ENCODE measurements at places on chromosomes 5 and 9. TPM values are rescaled to one million over a fixed set of nuclear protein-coding genes. Genes with fewer than 3 reads are reported as not detected.

DNA sequence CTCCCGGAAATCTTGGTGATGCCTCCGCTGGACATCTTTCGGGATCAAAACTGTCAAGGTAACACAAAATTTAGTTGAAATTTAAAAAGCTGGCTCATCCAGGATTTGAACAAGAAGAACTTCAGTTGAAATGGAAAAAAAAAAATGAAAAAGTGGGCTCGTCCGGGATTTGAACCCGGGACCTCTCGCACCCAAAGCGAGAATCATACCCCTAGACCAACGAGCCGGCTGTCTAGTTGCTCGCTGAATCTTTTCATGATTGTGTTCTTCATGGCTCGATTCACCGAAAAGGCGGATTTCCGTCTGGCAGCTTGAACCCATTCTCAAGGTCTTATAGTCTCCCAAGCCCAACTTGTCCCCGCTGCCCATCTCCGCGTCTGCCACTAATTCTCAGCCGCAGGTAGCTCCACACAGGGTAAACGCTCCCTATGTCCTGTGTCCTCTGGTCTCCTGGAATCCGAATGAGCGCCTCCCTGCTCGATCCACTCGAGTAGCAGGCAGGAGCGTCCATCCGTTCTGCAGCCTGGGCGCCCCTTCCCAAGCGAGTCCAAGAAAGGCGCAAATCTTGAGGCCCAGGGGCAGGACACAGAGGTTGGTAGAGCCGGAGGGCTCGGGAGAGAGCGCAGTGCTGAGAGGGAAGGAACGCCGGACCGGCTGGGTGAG is 16.2 kb downstream of the TRIM7 start:
- peak; percentile 92 for DNase-seq

GRCh38 chr9:12464400-12464799 is 228.8 kb upstream of the TYRP1 start:
- no peak for DNase-seq

- no peak for DNase-seq
These were observed 40.2 kb downstream of the SUB1 start for GRCh38 chr5:32625547-32625946.

DNA sequence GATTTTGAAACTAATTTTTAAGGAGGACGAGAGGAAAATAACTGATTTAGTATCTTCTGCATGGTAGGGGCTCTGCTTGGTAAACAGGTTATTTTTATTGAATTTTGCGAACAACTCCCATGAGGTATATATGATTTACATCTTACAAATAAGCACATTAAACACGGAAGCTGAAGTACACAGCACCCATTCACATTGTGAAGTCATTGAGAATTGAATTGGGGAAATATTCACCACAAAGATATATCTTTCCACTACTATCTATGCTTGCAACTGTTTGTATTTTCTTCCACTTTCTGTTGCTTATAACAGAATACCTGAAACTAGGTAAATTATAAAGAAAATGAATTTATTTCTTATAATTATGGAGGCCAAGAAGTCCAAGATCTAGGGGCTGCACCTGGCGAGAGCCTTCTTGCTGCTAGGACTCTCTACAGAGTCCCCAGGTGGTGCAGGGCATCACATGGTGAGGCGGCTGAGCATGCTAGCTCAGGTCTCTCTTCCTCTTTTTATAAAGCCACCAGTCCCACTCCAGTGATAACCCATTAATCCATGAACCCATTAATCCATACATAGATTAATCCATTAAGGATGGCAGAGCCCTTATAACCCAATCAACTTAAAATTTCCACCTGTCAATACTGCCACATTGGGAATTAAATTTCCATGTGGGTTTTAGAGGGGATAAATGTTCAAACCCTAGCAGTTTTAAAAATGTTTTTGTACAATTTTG is 79.0 kb upstream of the ZNF608 start:
- no peak for DNase-seq

DNA sequence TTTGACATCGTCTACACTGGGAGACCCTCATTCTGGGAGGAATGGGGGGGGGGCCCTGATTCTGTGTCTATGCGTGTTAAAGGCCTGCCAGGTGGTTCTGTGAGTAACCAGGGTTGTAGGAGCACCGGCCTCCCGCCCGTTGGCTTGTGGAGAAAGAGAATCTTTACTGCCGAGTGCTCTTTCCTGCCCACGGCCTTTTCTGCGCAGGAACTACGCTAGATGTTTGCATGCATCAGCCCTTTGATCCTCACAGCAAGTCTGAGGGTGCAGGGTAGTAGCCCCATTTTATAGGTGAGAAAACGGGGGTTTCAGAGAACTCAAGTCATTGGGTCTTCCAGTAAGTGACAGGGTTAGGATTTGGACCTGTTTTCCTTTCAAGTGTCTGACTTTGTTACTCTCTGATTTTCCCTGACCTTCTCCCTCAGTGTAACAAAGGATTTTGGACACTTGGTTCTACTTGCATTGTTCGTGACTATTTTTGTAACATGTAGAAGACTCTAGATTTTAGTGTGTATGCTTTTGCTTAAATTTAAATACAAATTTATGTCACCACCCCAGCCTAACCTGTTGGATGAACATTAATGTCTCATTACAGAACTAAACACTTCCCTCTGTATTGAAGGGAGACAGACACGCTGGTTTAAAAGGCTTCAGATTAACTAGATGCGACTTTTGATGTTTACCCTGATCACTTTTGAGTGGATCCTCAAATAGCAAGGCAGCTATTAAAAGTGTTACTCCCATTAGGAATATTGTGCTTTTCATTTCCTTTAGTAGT is 22.0 kb downstream of the MAST4 start:
- no peak for DNase-seq

- DNase-seq: no peak
These were observed 77.1 kb upstream of the RETREG1 start for GRCh38 chr5:16693879-16694278.

DNA sequence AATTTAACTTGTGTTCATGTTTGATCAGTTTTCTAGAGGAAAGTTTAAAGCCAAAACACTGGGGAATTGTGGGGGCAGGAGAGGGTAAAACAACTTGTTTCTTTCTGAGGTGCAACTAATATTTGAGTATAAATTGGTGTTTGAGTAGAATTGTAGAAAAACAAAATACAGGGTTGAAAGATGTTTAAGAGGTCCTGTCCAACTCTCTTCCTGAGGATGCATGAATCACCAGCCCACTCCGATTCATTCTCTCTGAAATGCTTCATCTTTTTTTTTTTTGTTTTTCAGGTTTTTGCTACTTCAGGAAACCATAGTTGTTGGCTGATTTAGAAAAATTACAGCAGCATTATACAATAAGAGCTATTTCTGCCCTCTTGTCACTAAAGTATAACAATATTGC is 42.4 kb upstream of the TMC1 start:
- DNase-seq: no peak

- peak; percentile 30 for DNase-seq
These were observed 117.5 kb downstream of the ADAMTS2 start for GRCh38 chr5:179227580-179228311.

GRCh38 chr5:89452081-89452480 is 569.1 kb upstream of the MEF2C start:
- no peak for DNase-seq

DNA sequence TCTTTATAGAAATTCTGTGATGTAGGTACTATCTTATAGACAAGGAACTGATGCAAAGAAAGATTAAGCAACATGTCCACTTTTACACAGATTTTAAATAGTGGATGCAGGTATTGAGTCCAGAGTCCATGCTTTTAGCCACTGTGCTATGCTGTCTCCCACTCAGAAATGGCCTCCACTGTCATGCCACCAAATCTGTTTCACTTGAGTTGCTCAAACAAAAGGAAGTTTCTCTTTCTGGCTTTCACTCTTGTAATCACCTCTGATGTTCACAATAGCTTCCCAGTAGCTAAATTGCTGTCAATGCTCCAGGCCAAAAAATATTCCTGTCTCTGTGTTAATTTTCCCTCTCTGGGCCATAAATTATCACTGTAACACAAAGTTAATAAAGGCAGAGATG is 77.0 kb upstream of the RASA1 start:
- no peak for DNase-seq

DNA sequence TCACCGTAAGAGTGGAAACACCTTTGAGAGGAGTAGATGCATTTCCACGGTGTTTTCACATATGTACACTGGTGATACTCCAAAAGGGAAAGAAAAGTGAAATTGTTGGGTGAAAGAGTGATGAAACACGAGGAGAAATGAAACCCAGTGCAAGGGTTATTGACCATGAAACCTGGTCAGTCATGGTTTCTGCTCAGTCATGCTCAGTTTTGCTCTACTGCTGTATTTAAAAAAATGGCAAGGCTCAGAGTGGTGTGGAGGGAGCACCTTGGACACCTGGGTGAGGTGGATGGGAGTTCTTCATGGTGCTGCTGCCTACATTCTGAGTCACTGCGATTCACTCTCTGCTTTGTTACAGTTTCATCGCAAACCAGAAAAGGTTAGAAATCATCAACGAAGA is 32.3 kb downstream of the NTRK2 start:
- DNase-seq: no peak

- DNase-seq: no peak
These were observed 108.8 kb downstream of the HMHB1 start for GRCh38 chr5:143920772-143921171.

DNA sequence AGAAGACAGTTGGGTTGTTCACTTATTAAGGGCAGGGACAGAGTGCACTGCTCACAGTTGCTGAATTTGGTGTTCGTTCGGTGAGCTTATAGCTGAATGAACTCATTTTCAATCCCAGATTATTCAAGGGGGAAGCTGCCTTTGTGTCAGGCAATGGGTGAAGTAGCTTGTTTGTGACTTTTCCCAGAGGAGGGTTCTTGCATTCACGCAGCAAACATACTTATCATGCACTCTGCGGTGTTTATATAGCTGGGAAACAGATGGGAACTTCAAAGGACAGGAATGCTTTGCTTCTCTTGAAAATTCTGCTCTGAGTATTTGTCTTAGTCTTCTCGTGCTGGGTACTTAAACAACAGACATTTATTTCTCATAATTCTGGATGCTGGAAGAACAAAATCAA is 64.7 kb upstream of the ABCA1 start:
- peak; percentile 29 for DNase-seq

GRCh38 chr5:10726913-10727517 is 34.0 kb downstream of the DAP start:
- DNase-seq: no peak

DNA sequence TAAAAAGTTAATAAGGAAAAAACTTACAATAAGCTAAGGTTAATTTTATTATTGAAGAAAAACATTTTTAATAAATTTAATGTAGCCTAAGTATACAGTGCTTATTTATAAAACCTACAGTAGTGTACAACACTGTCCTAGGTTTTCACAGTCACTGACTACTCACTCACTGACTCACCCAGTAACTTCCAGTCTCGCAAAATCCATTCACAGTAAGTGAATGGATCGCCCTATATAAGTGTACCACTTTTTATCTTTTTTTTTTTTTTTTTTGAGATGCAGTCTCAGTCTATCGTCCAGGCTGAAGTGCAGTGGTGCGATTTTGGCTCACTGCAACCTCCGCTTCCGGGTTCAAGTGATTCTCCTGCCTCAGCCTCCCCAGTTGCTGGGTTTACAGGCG is 47.7 kb downstream of the FNIP1 start:
- no peak for DNase-seq

DNA sequence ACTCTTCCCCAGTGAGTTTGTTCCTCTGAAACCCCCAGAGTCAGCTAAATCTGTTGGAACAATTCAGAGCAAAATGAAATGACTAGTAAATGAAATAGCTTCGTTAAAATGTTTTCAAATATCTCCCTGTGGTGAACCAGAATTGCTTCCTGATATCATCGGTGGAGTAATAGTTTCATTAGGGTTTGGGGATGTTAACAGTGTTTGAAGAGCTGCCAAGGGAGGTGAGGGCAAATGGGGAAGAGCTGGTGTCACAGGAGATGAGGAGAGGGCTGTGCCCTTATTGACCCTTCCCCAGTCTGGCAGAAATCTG is 4.3 kb upstream of the C7 start:
- no peak for DNase-seq

DNA sequence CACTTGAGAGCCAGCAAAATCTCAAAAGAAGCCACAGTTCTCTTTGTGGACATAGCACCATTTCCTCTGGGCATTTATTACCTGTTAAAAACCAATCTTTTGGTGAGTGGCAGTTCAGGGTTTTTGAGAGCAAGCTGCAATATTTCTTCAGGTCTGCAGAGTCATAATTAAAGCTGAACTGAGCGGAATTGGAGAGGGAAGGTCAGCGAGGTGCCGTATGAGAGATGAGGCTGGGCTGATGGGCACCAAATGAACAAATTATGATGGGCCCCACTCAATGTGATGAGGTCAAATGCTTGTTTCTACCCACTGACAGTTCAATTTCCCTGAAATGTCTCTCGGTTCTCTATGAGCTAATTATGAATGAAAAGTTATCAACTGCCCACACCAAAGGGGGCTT is 231.9 kb downstream of the AP3B1 start:
- no peak for DNase-seq

DNA sequence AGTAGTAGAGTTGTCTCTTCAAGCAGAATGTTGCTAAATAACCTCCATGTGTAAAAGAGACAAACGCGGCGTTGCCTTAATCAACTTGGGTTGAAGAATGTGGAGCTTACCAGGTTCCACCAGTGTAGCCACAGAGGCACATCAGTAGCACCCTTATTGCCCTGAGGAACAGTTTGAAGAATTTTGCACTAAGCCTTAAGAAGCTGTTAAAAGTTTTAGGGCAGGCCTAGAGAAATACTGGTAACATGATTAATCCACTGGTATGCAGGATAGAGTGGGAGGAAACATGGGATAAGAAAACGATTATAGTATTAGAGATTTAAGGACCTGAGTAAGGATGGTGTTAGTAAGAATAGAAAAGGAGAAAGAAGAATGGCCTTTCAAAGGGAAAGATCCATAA is 100.6 kb downstream of the ZCCHC7 start:
- no peak for DNase-seq

DNA sequence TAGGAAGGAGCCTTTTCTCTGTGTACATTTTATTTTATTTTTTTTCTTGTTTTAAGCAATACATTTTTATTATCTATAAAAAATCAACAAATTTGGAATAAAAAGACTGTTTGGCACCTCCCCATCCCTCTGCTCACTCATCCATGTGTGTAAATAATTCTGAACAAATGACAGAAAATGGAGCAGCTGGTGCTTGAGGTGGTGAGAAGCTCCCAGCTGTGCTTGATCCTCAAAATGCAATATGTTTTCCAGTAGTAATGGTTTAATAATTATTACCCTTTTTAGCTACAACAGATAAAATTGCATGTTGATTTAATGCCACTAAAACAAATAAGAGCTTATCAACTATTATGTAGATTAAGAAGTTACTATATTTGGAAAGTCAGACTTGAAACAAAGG is 132.5 kb downstream of the CDH18 start:
- peak; percentile 16 for DNase-seq

DNA sequence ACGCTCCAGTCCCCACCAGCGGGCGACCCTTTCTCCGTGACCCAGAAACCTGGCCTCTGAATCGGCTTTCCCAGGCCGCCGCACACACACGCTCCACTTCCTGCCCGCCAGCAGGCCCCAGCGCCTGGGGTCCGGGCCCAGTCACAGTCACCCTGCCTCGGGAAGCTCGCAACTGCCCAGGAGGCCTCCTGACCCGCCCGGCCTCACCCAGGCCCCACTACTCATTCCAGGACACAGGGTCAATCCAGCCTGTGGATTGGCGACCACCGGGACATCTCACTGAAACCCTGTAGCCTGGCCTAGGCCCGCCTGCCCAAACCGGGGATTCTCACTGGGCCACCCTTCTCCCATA is 2.7 kb upstream of the IRX4 start:
- no peak for DNase-seq

The SH3PXD2B gene
- 19.2 TPM for total RNA-seq

The LCN15 gene
- not detected for total RNA-seq

The PTGR1 gene
- 39.4 TPM for total RNA-seq

The NME5 gene
- 0.44 TPM for total RNA-seq

The SIT1 gene
- 0.09 TPM for total RNA-seq

The UGT3A1 gene
- total RNA-seq: 10.7 TPM

The PDE8B gene
- total RNA-seq: 2.0 TPM

The KCNT1 gene
- total RNA-seq: 3.2 TPM
